ENCODE measurements at places on chromosomes 3 and 15. TPM values are rescaled to one million over a fixed set of nuclear protein-coding genes. Genes with fewer than 3 reads are reported as not detected.

Gene GRM7
- total RNA-seq: not detected

Gene DNAJB11
- 67.1 TPM for total RNA-seq

Gene TCF12
- total RNA-seq: 46.6 TPM

Gene CHRNB4
- total RNA-seq: 0.88 TPM

Gene A4GNT
- not detected for total RNA-seq

Gene ASB14
- total RNA-seq: not detected

Gene SLC25A20
- 10.8 TPM for total RNA-seq

Gene SLC15A2
- 0.35 TPM for total RNA-seq

Gene WDR82
- 53.8 TPM for total RNA-seq

Gene FBXW12
- not detected for total RNA-seq

Gene SRP14
- 271 TPM for total RNA-seq

Gene ROPN1B
- total RNA-seq: not detected

All from A549 treated with CpdA at 1 μM for 4 hours (cell line).